ENCODE measurements at places on chromosomes 2 and 18.

GRCh38 chr2:118449401-118449800, 361.1 kb downstream of the INSIG2 start:
- no peak for DNase-seq

GRCh38 chr2:148660999-148661398, 16.4 kb downstream of the EPC2 start:
- peak; percentile 72 for DNase-seq

- no peak for DNase-seq
Measured at GRCh38 chr2:97926946-97927345, 68.8 kb downstream of the TMEM131 start.

DNA sequence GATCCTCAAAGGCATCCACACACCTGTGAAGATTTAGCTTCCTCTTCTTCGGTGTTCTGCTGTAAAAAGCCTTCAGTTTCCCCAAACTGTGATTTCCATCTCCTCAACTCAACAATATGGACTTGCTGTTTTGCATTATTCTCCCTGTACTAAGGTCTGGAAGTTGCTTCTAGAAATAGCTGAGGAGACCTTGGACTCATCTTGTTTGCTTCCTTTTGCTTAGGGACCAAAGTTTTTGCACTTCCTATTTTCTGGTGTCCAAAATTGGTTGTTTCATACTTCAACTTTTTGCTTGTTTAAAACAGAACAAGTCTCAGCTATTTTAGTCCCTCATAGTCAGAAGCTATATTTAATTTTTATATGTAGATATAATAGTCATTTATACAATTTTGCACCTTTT, 201.9 kb upstream of the COPS8 start:
- DNase-seq: no peak

GRCh38 chr2:36567711-36568408, 30.1 kb downstream of the FEZ2 start:
- DNase-seq: no peak

DNA sequence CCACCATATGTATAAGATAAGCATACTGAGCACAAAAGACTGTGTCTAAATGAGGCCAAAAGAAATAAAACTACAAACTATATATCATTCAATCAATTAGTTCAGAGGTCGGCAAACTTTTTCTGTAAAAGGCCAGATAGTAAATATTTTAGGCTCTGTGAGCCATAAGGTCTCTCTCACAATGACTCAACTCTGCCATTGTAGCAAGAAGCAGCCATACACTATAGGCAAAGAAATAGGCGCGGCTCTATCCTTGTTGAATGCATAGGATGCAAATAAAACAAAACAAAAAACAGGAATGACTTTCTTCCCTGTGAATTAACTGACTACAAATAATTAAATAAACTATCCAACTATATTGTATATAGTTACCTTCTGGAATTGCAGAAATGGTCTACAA, 8.6 kb upstream of the CCDC88A start:
- DNase-seq: no peak
